Activated T-helper 2 cell treated with anti-CD3 and anti-CD28 coated beads, Interferon-gamma antibody, Interleukin-2, Interleukin-4, amounts not matched to agents 10 μg/mL and 5 μg/mL and 100 μg/mL, durations not matched to agents 14 hours and 24 hours and 36 hours (primary cell): ENCODE measurements at places on chromosomes 7 and 10. TPM values are rescaled to one million over a fixed set of nuclear protein-coding genes. Genes with fewer than 3 reads are reported as not detected.

Gene HTR5A
- not detected in 2 replicates for total RNA-seq

Gene ETV1
- total RNA-seq: 0.05 and 0.53 TPM in 2 replicates

Gene LYZL1
- total RNA-seq: not detected in 2 replicates

Gene GPR26
- not detected in 2 replicates for total RNA-seq

Gene IDE
- total RNA-seq: 45.3 and 47.2 TPM in 2 replicates

Gene TDRD1
- 0.11 and 0.30 TPM in 2 replicates for total RNA-seq

DNA sequence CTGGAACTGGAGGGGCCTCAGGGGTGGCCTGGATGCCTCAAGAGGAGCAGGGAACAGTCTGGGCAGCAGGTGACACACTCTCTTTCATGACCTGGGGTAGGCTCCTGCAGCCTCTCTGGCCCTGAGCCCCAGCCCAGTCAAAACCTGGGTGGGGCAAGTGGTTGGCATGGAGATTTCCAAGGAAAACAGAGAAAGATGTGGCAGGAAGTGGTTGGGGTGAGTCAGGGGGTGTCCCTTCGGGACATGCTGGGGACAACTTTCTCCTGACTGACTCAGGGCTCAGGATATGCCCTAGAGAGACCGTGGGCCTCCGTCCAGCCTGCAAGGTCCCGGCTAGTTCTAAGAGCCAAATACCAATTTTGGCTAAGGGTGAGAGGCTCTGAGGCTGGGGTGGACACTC lies 2.9 kb downstream of the AQP1 start:
- no peak for DNase-seq

DNA sequence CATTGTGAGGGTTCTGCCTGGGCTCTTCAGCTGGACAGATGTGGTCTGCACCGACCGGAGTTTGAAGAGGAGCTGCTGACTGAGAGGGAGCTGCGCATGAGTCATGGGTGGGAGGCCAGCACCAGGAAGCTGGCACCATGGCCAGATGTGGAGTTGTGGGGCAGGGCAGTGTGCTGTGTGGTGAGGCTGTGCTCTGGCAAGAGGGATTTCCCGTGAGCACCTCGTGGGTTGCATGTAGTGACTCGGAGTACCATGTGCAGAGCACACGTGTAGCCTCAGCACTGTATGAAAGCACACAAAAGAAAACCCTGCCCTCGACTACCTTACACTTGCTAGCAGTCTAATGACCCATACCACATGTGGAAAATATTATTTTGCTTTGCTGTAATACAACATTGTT lies 103.4 kb downstream of the WNT2 start:
- no peak for DNase-seq
